ENCODE measurements at places on chromosomes 1 and 21. TPM values are rescaled to one million over a fixed set of nuclear protein-coding genes. Genes with fewer than 3 reads are reported as not detected.

BGLAP gene
- 2.3 TPM for total RNA-seq

GRCh38 chr1:95002540-95003432, 70.0 kb downstream of the ALG14 start:
- H3K36me3 ChIP-seq: no peaks in the 10 kb centered on the region
- H3K27me3 ChIP-seq: no peaks in the 10 kb centered on the region
- peaks cover 5% of the 10 kb centered on the region for H3K4me1 ChIP-seq
- H3K27ac ChIP-seq: peak overlapping the region; percentile 66
- H3K4me3 ChIP-seq: no peak overlapping the region

CFHR5 gene
- total RNA-seq: not detected

- H3K27ac ChIP-seq: no peak overlapping the region
- no peaks in the 10 kb centered on the region for H3K27me3 ChIP-seq
- H3K4me1 ChIP-seq: peaks cover 3% of the 10 kb centered on the region
- H3K36me3 ChIP-seq: no peaks in the 10 kb centered on the region
Observed at GRCh38 chr1:7278827-7279765, 492.0 kb upstream of the VAMP3 start.

- peaks cover 11% of the 10 kb centered on the region for H3K4me1 ChIP-seq
- H3K27me3 ChIP-seq: no peaks in the 10 kb centered on the region
- DNase-seq: peak; percentile 91
Observed at GRCh38 chr1:74732960-74733603, at the start of the genes CRYZ and TYW3. TSS of gene CRYZ (minus strand) at chr1:74733050. CDS start at chr1:74724821, 8,229 bp downstream. TSS of gene TYW3 (plus strand) at chr1:74733152. CDS start at chr1:74733245, 93 bp downstream.

GRCh38 chr1:204872262-204872881, 1.7 kb downstream of the NFASC start:
- H3K36me3 ChIP-seq: no peaks in the 10 kb centered on the region
- no peaks in the 10 kb centered on the region for H3K27me3 ChIP-seq
- no peak overlapping the region for H3K27ac ChIP-seq
- H3K4me1 ChIP-seq: peaks cover 37% of the 10 kb centered on the region

Measured in ovary (tissue), 10 donors.